ENCODE measurements at places on chromosomes 5 and 9.

DNA sequence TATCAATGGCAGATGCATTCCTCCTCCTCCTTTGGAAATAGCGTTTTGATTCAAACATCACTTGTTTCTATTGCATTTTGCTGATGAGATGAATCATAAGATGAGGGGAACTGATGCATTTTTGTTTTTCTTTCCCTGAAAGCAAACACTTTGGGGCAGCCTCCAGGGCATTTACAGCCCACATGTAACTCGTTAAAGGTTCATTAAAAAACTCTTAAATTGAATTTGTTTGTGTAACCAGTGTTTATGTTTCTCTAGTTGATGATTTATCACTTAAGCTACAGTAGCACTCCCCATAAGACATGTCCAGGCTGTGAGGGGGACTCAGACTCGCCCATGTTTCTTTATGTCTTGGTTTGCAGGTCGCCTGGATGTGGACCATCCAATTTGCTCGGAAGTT lies 246.1 kb upstream of the ANKH start:
- DNase-seq: no peak

DNA sequence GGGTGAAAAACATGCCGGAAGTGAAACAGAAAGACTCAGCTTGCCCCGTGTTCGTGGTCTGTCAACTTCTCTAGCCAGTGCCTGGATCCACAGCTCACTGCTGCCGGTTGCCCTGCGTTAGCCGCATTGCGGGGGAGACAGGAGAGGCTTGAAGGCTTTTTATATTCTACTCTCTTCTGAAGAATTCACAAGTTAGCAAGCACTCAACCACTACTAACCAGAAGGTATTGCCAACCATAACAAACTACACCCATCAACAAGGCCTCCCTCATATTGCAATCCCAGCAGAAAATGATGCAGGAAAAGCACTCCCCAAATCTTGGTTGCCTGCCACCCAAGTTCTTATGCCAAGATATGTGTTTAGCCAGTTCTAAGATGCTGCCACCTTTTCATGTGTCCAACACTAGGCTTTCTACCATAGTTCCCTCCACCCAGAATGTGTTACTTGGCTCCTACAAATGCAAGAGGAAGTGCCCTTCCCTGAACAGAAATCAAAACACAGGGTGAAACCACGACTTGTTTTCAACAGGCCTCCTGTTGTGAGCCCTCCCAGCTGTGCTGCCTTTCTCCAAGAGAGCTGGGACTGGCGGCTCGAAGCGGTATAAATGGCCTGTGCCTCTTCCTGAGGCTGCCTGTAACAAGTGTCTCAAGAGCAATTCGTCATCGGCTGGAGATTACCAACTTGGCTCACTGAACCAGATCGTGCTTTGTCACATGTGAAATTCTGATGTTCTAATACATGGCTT lies 129.0 kb downstream of the SNX18 start:
- DNase-seq: peak; percentile 49

GRCh38 chr5:177113566-177114424 lies 19.8 kb upstream of the NSD1 start:
- DNase-seq: peak; percentile 79

DNA sequence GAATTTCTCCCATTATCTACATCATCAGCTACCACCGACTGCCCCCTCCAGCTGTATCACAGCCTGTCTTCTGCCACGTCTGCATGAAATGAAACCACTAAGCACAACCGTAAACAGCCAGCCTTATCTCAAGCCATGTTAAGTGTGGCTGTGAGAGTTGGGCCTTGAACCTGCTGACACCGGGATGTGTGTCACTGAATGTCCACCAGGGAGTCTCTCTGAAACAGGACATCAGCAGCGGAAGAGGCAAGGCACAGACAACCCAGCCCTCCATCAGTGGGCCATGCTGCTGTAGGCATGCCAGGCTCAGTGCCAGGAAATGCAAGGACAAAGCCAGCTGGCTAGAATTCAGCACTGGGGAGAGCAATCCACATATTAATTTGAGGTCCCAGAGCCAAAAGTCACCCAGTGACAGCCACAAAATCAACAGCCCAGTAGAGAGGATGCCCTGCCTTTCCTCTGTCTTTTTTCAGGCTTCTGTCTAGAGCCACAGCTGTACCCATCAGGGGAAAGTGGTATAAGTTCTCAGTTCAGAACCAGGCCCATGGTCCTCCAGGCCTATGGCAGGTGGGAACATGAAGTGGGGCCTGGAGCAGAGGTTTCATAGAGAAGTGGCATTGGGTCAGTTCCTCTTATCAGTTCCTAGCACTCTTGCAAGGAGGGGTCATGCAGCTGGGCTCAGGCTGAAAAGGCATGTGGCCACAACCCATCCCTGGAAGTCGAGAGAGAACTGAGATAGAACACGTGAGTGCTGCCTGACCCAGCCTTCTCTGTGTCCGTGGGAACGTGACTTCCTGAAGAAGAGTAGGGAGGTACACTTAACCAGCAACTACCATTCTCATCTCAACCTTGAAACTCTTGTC lies 199.4 kb downstream of the ESM1 start:
- no peak for DNase-seq

- DNase-seq: no peak
These were observed 140.2 kb upstream of the SGCD start for GRCh38 chr5:156186760-156187159.

GRCh38 chr5:38806775-38807258 lies 39.0 kb upstream of the OSMR start:
- no peak for DNase-seq

GRCh38 chr5:10409504-10409903 lies 32.2 kb upstream of the ROPN1L start:
- no peak for DNase-seq

DNA sequence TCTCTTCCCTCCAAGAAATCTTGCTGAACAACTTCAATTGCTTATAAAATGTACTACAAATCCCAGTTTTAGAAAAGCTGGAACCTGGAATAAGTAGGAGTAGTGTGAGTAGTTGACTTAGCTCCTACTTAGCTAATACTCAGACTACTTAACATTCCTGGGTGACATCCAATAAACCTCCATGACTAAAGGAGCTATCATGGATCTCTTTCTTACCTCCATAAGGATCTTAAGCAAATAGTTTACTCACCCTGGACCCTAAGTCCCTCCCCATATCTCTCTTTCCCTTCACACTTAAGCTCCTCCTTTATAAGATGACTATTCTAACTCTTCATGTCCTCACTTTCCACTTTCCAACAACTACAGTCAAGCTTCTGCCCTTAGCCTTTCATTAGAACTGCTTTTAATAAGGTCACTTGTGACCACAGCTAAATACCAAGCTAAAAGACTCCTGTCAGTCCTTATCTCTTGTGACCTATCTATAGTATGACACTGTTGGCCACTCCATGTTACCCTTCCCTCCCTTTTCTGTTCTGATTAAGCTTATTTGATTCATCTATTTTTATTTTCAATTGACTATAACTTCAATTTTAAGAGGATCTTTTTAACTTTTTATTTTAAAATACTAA lies 194.9 kb downstream of the RFX3 start:
- DNase-seq: no peak

GRCh38 chr9:76107482-76107881 lies 217.0 kb downstream of the PCSK5 start:
- no peak for DNase-seq

DNA sequence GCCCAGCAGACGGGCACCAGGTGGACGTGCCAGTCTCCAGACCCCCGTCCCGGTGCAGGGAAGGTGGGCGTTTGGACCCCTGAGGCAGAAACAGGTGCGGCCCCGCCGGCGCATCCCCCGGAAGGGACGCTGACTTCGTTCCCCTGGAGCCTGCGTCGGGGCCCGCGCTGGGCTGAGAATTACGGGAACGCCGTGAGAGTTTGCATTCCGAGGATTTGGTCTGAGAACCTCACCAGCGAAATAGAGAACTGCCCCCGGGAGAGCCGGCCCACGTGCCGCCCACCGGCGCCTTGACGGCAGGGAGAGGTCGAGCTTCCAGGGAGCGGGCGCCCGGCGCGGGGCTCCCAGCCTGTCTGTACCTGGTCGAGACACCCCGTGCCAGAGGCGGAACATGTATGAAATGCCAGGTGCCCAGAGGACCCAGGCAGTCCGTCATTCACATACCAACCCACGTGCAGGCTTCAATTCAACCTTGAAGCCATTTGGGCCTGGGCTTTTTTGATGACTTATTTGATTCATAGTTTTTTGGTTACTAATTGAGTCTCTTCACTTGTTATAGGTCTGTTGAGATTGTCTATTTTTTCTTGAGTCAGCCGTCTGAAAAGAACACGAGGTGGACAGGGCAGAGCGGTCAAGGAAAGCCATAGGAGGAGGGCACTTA lies 877 bp upstream of the CAMSAP1 start:
- DNase-seq: no peak

DNA sequence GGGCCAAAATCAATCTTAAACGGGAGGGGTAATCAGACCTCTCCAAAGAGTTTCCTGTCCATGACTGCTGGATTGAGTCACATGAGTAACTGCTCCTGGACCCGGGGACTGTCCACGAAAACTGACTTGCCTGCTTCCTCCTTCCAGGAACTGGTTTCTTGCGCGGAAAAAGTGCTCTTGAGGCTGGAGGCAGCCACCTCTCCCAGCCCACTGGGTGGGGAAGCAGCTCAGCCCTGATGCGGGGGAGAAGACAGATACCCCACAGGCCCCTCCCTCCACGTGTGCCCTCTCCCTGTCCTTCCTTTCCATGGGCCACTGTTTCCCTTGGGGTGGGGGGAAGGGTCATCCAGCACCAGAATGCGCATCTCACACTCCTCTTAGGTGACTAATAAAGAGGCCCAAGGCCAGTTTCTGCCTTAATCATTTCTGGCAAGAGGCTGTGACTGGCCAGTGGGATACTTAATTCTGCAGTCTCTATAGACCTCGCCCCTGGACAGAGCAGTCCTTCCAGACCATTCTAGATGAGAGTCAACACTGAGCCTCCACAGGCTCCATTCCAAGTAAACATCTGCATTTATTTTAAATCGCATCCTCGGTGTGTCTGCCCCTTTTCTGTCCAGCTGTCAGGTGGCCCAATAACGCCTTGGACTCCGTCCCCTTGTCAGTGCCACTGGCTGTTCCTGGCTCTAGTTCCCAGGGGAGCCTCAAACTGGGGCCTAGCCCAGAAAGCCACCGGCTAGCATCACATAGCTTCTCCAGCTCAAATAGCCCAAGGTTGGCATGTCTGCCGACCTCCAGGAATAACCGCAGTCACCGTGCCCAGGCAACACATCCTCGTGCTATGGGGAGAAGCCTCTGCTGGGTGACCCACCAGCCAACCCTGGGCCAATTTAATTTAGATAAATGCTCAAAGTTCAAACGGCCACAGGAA lies 12.0 kb downstream of the REXO4 start:
- DNase-seq: no peak

- no peak for DNase-seq
These were observed 46.1 kb downstream of the ZNF618 start for GRCh38 chr9:113922160-113922559.

GRCh38 chr5:175844174-175844573 lies 27.2 kb upstream of the CPLX2 start:
- DNase-seq: no peak

- no peak for DNase-seq
These were observed 35.1 kb downstream of the GOLM1 start for GRCh38 chr9:86064220-86064619.

GRCh38 chr5:79200573-79201183 lies 35.3 kb upstream of the JMY start:
- DNase-seq: no peak

DNA sequence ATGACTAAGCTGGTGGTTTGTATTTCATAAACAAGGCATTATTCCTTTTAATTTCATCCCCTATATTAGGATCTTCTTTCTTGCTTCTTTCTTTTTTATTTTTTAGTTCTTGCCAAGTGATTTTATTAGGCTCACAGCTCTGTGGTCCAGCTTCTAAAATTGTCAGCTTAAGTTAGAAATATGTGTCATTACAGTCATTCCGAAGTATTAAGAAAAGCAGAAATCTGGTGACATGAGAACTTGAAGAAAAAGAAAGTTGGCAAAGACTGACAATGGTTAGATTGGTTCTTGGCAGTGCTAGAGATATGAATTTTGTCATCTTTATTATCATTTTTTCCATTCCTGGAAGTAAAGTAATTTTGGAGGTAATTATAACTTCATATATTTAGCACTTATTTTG lies 166.5 kb upstream of the PRR16 start:
- no peak for DNase-seq

DNA sequence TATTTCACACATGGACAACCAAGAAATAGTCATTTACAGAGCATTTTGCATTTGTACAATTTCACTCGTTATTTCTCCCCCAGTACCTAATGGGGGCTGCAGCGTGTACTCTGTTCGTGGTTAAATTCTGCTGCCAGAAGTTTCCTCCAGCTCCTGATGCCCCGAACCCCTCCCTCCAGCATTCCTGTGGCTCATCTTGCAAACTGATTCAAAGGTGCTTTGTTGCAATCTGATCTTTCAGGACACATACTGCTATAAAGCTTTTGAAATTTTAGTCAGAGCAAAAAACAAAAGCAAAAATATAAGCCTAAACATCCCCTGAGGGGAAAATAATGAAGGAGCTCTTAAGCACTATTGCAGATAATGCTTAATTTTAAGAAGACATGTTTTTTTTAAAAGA lies 27.7 kb downstream of the UBLCP1 start:
- no peak for DNase-seq

DNA sequence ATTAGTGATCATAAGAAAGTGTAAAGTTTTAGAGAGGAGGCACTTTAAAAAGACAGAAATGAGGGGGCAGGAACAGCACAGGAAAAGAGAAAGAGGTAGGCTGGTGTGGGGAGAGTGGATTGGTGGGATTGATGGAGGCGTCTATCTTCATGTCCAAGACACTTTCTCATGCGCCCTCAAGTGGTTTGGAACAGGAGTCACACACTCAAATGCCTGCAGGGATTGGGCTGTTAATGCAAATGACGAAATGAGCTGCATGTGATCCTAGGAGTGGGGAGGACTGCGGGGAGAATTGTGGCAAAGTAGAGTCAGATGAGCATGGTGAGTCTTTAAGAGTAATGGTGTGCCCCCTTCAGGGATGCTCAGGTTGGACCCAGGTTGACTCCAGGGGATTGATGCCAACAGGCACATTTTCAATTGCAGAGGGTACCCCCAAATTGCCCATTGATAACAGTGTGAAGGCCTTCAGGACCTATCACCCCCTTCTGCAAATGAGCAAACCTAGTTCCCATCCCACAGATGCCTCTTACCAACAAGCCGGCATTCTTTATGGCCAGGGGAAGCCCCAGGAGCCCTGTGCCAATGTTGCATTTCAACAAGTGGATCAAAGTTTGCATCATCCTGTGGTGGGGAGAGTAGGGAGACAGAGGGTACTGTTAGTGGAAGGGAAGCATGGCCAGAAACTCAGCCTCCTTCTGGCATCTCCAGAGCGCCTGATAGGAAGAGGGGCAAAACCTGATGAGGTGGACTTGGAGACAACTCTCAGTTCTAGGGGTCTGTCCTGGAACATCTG lies 5.3 kb downstream of the SLC36A3 start:
- peak; percentile 40 for DNase-seq

DNA sequence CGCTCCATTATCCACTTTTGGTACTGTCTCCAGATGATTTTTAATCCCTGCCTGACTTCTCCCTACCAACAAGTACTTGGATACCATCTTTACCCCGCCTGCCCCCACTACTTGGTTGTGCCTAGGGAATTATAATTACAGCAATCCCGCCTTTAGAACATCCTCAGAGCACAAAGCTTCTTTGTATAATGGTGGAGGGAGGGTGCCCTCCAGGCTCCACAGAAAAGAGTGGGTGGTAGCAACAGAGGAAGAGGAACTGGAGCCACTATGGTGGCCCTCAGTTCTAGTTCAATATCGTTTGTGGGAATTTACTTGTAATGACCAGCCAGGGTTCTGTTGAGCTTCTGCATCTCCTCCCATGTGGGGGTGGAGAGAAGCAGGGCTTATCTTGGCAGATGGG lies 79.0 kb upstream of the RNF38 start:
- no peak for DNase-seq
